ENCODE measurements at places on chromosomes 4 and X.

GRCh38 chrX:129493643-129494042 is 29.6 kb downstream of the SMARCA1 start:
- no peak for DNase-seq

GRCh38 chrX:29531336-29531735 is 684.0 kb upstream of the MAGEB2 start:
- DNase-seq = no peak

DNA sequence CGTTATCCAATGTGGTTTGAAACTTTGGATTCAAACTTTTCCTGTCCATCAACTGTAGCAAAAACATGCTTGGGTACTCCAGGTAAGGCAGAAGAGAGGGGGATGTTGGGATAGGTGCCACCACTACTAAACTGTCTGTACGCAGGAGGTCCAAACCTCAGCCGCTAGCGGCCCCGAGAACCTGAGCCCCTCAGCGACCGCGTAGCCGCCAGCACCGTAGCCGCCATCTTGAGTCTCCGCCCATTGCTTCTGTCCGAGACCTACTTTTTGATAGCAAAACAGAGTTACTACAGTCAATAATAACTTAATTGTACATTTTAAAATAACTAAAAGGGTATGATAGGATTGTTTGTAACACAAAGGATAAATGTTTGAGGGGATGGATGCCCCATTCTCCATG is 119.9 kb upstream of the GRID2 start:
- DNase-seq = no peak

GRCh38 chr4:156111686-156112085 is 158.0 kb upstream of the CTSO start:
- DNase-seq = no peak

DNA sequence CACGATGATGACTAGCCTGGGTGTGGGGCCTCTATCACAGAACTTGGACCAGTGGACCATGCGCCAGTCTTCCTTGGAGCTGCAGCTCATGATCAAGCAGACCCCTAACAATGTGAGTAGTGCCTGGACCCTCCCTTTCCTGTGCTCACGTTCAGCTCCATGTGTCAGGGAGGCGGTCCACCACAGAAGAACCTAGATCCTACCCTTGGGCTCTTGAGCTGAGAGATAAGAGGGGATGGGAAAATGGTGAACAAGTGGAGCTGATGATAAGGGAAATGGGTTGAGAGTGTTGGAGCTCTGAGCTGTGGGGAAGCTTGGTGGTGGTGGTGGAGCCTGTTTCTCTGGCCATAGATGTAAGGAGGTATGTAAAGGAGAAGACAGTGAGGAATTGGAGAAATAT is 13.1 kb downstream of the MED12 start:
- no peak for DNase-seq

GRCh38 chr4:138789796-138790195 is 225.8 kb upstream of the NOCT start:
- no peak for DNase-seq

GRCh38 chr4:137775701-137776100 is 243.4 kb upstream of the PCDH18 start:
- no peak for DNase-seq

DNA sequence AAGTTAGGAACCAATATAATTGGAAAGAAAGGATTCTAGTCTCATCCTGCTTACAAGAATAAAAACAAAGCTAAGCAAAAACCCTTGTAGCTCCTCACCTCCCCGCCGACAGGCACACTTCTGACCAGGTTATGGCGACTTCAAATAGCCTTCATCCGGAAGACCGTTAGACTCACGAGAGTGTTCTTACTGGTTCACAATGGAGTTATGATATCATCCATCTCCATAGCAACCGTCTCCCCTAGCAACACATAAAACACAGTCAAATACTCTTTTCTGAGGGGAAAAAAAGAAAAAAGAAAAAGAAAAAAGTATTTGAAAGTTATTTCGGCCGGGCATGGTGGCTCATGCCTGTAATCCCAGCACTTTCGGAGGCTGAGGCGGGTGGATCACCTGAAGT is at the start of gene IL13RA2:
Gene IL13RA2 (minus strand): TSS at position 162 of the 400 bp plus-strand sequence. CDS start 347 bp downstream, outside the sequence.
- DNase-seq = no peak

- no peak for DNase-seq
Observed at GRCh38 chr4:40570348-40571077, 59.2 kb downstream of the RBM47 start.

DNA sequence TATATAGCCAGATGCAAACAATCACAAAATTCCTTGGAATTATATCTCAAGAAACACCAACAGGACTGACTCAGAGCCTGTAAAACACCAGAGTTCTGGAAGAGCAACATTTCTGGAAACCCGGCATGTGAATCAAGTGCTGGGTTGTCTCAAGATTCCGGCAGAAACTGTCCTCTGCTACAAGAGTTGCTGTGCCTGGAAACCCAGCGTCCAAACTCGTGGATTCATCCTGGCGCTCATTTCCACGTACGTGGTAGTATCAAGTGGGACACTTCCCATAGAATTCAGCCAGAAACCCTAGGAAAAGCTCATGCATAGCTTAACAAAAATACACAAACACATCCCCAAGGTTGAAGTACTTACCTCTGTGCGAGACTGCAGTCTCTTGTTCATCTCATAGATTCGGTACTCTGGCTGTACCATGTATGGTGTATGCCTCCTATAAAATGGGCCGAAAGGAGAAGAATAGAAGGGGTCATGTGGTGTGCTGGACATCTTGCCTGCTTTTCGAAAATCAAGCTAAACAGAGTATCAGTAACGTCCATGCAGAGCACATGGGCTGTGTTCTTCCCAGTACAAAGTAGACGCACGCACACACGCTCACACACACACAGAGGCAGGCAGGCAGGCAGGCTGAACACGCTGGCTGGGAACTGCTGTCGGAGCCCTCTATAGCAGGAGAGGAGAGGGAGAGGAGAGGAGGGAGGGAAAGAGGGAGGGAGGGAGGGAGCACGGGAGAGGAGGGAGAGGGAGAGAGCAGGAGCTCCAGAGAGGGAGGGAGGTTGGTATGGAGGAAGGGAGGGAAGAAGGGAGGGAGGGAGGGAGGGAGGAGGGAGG is at the start of gene LDB2:
Gene LDB2 (minus strand): TSS at position 655 of the 837 bp plus-strand sequence.
- DNase-seq = no peak

- no peak for DNase-seq
Observed at GRCh38 chr4:104492183-104492771, 2.4 kb downstream of the CXXC4 start.

GRCh38 chr4:2353222-2354107 is 65.0 kb downstream of the ZFYVE28 start:
- no peak for DNase-seq

GRCh38 chrX:45623266-45623665 is 422.6 kb upstream of the DIPK2B start:
- no peak for DNase-seq

GRCh38 chr4:184861047-184861446 is 35.3 kb upstream of the ACSL1 start:
- DNase-seq = no peak

- DNase-seq = no peak
Observed at GRCh38 chr4:150650751-150651150, 68.8 kb downstream of the MAB21L2 start.

GRCh38 chrX:37658343-37659030 is 27.1 kb upstream of the XK start:
- DNase-seq = no peak

- DNase-seq = no peak
Observed at GRCh38 chr4:168390041-168390440, 71.5 kb upstream of the DDX60 start.

- DNase-seq = no peak
Observed at GRCh38 chr4:21952549-21952948, 4.0 kb upstream of the KCNIP4 start.

DNA sequence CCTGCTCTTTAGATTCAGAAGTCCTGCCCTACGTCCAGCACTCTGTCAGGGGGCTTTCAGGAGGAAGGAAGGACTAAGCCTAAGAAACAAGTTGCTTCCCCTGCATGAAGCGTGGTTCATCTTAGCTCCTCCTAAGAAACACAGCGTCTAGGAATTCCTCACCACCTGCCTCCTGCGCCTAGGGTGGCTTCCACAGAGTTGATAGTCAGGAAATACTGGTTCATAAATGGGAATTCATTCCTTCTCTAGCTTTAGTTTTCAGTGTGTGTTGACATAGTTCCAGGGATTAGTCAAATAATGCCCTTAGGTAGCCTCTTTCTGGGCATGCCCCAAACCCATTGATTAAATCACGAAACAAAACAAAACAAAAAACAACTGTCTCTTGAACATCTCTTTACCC is 1.7 kb upstream of the MXRA5 start:
- DNase-seq = no peak

GRCh38 chr4:125985856-125986255 is 671.1 kb downstream of the FAT4 start:
- no peak for DNase-seq

DNA sequence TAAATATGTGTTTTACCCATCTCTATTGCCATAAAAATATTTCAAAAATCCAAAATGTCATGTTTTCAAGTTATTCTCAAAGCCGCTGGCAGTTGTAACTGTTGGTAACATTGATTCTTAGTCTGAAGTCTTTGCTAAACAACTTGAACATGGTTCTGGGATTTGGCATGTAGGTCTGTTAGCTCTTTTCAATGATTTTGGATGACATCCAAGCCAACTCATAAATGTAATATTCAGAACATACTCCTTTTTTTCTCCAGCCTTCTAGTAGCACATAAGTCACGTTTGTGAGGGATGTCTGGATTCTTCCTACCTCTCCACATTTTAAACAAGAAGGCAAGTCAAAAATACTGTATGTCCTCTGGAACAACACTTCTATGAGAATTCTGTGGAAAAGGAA is 305.3 kb downstream of the PRR32 start:
- no peak for DNase-seq

- no peak for DNase-seq
Observed at GRCh38 chr4:152232271-152232670, 303.6 kb downstream of the FBXW7 start.

GRCh38 chrX:18874560-18875255 is 109.2 kb downstream of the PHKA2 start:
- no peak for DNase-seq

DNA sequence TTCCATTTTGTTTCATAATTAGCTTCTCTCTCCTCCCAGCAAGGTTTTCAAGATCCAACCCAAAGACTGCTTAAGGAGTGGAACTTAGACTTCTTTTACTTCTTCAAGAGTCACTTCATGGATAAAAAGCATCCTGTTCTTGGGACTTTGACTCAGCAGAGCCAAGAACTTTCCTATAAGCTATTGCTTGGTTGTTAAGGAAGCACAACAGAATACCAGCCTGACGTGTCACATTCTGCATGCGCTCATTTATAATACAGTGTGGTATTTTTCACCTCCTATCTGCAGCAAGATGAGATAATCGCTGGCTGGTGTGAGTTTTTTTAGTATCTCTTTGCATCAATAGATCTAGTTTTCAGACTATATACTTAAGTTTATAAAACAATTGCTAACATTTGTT is 152.1 kb downstream of the PALLD start:
- DNase-seq = no peak

DNA sequence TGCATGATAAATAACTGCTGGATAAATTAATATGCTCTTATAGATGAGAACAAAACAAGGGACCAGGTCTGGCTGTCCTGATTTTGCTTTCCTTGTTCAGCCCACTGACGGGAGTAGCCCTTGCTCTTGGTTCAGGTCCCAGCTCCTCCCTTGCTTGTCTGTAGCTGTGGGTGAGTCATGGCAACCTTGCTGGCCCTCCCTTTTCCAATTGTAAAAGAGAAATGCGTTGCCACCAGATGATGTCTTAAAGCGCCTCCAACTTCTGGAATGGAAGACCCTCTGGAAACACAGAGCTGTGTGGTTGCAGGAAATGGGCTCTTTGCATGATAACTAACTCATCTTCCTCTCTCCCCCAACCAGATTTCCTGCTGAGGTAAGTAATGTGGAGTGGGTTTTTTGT is 171.4 kb downstream of the AASDH start:
- no peak for DNase-seq

DNA sequence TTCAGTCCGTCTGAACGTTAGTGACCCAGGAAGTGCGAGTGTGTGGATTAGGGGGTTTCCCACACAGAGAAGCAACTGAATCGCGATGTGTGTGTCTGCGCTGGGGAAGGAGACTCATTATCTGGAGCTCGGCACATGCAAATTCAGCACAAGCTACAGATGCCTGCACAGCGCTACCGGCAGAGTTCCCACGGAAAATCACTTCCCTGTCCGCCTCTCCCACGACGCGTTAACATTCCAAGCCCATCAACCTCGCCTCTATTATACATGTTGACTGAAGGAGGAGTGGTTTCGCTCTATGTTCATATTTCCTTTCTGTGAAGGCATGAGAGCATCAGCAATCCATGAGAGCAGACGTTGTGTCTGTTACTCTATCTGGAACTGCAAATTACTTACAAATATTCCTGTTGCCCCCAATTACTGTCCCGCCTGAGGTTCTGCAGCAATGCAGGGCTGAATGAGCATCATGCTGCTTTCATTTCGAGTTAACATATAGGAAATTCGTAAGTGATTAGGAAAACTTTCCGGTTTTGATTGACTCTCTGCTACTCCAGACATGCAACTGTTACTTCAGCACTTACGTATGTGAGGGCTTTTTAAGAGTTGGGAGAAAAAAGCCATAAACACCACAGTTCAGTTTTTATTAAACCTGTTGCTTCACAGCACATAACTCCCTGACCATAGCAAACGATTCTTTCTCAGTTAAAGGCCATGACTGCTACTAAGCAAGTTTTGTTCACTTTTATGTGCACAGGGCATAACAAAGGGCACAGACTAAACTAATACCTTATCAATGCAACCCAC is 15.0 kb upstream of the MTNR1A start:
- no peak for DNase-seq

DNA sequence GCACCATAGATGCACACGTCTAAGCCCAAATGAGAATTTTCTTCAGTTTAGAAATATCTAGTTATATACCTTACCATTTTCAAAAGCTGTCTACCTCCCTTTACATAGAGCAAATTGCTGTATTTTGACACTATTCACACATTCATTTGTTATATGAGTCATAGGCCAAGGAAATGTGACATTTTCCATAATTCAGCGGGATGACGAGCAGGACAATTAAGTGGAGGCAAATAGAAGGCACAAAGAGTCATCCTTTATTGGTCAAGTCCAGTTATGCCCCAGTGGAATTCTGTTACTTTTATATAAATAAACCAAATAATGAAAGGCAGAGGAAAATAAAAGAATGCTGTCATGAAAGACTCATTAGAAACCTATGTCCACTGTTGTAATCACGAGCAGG is 27.9 kb downstream of the FGF13 start:
- no peak for DNase-seq

- DNase-seq = no peak
Observed at GRCh38 chr4:129094347-129094746, 1.0 kb upstream of the SCLT1 start.

DNA sequence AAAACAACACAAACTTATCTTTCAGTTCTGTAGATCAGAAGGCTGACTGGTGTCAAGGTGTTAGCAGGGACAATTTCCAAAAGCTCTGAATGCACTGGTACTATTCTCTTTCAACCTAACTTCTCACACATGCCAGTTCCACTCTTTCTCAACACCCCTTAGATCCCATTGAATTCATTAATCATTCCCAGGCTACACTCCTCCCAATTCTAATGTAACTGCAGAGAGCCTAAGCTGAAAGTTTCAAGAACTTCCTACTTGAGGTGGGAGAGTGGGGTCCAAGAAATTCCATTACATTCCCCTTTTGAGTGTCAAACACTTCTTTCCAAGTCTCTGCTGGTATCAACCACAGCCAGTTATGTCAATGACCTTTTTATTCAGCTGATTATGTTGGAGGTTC is 142.0 kb downstream of the ADAMTS3 start:
- DNase-seq = no peak
